Substantia nigra (tissue), 51 donors: ENCODE measurements at places on chromosomes 12 and 14.

GRCh38 chr12:65649126-65649525 is 175.2 kb upstream of the HMGA2 start:
- no peak for DNase-seq

GRCh38 chr12:113778432-113779132 is 187.5 kb downstream of the RBM19 start:
- no peak for DNase-seq

DNA sequence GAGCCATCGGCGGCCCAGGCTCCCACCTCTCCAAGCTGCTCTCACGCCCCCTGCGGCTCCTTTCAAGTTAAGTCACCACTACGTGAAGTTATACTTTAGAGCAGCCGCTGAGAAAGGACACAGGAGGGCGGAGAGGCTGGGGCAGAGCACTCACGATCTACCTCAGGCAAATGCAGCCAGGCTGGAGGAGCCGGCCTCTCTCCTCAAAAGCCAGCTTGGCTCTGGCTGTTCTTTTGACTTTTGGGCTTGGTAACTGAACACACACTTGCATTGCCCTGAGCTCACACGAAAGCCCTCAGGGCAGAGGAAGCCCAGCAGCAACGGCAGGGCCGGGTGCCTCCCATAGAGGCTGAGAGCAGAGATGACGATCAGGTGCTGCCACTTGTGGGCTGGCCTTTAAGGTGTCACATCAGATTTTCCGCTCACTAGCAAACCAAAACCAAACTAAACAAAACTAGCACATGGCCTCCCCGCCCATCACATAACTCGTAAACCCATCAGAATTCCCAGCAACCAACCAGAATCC is 75.2 kb downstream of the PITPNM2 start:
- DNase-seq = no peak

DNA sequence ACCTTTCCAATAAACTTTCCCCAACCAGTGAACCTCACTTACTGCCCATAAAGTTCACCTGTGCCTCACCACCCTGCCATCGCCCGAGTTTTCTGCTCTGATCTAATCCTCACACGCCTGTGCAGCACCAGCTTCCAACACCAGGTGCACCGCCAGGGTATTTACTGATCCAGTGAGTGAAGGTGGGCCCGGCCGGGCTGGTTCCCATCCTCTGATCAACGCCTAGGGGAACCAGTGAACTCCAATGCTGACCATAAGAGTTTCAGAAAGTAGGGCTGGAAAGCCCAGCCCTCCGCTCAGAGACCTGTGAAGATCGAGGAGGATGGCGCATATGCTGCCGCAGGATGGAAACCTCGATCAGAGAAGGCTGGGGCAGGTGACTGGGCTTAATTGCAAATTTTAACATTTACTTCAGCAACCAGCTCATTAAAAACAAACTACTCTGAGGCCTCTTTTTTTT is 685 bp upstream of the MYL6B start:
- DNase-seq = no peak

GRCh38 chr12:82968631-82969367 is 282.1 kb downstream of the TMTC2 start:
- no peak for DNase-seq

DNA sequence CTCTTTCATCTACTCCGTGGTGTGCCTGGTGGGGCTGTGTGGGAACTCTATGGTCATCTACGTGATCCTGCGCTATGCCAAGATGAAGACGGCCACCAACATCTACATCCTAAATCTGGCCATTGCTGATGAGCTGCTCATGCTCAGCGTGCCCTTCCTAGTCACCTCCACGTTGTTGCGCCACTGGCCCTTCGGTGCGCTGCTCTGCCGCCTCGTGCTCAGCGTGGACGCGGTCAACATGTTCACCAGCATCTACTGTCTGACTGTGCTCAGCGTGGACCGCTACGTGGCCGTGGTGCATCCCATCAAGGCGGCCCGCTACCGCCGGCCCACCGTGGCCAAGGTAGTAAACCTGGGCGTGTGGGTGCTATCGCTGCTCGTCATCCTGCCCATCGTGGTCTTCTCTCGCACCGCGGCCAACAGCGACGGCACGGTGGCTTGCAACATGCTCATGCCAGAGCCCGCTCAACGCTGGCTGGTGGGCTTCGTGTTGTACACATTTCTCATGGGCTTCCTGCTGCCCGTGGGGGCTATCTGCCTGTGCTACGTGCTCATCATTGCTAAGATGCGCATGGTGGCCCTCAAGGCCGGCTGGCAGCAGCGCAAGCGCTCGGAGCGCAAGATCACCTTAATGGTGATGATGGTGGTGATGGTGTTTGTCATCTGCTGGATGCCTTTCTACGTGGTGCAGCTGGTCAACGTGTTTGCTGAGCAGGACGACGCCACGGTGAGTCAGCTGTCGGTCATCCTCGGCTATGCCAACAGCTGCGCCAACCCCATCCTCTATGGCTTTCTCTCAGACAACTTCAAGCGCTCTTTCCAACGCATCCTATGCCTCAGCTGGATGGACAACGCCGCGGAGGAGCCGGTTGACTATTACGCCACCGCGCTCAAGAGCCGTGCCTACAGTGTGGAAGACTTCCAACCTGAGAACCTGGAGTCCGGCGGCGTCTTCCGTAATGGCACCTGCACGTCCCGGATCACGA is 2.2 kb downstream of the SSTR1 start:
- no peak for DNase-seq

- DNase-seq = no peak
Measured at GRCh38 chr12:131740626-131741025, 29.7 kb downstream of the SFSWAP start.

- DNase-seq = no peak
Measured at GRCh38 chr12:31797230-31797872, 68.5 kb upstream of the AMN1 start.

DNA sequence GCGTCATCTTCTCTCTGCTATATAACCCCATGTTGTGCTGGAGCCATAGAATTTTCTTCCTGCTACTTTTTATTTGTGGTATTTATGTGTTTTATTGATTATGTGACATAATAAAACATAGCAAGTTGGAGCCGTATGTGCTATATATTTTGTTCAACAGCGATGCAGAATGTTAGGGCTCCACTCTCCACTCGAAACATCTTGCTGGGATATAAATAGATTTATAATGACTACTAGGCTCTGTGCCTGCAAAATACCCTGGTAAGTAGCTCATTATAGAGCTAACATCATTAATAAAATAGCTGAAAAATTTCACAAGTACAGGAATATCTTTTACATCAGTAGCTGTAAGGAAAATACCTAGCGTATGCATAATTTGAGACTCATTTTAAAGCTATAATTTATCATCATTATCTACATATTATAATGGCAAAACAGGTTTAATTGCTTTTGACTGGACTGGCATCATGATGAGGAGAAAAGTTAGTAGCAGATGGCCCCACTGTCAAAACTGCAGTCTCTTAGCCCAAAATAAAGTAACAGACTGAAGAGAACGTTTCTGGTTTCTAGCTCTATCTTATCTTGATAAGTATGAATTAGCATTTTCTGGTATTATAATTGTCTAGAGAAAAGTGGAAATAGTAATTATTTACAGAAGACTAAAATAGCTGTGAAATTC is 263.0 kb downstream of the NEDD1 start:
- DNase-seq = no peak

DNA sequence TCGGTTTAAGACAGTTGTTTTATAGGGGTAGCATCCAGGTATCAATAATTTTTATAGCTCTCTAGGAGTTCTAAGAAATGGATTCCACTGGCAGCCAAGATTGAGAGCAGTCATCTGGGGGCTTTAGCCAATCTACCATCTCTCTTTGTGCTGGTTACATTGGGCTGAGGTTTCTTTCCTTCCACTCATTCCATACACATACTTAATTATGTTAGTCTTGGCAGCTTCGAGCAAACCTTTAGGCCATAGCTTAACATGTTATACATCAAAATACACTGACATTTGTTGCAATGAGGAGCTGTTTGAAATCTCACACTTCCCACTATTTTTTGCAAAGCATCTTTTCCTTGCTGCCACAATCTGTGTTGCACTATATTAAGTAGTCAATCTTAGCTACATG is 63.1 kb downstream of the ARMH4 start:
- no peak for DNase-seq

GRCh38 chr12:73106896-73107295 is 834.7 kb downstream of the TRHDE start:
- no peak for DNase-seq

GRCh38 chr12:75684678-75685616 is 173.5 kb upstream of the KRR1 start:
- no peak for DNase-seq

DNA sequence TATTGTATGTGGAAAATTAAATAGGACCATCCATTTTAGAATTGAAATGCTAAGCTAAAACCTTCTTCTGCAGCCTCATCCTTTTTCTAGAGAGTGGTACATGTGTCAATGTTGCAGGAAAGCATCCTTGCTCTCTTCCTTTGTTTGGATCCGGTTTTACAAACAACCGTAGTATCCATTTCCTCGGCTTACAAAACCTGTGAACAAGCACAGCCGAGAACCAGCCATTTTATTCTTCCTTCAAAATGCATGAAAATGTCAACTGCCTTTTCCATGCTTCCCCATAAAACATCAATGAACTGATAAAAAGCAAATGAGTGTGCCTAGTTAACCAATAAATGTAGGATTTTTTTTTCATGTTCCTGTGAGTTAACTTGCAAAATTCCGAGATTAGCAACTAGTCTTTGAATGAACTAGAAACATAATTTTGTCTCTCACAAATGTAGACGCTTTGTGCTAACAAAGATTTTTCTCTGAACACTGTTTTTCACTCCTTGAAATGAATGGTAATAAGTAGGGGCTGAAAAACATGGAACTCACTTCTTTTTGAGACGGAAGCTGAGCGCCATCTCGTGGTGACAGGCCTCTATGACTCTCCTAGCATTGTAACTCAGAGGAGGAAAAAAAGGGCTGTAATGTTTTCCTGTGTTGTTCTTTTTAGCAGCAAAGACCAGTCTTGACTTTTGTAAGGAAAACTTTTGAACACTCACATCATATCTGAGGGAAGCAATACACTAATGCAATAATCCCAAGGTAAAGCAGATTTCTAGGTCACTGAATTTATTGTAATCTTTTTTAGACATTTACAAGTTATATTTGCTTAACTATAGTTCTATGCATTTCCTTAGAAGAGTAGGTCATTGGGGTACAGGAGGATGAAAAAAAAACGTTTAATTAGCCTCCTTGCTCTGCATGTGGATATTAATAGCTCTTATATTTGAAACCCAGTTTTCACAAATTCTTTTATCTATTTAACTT is 157.4 kb upstream of the FOXG1 start:
- DNase-seq = peak; percentile 58

DNA sequence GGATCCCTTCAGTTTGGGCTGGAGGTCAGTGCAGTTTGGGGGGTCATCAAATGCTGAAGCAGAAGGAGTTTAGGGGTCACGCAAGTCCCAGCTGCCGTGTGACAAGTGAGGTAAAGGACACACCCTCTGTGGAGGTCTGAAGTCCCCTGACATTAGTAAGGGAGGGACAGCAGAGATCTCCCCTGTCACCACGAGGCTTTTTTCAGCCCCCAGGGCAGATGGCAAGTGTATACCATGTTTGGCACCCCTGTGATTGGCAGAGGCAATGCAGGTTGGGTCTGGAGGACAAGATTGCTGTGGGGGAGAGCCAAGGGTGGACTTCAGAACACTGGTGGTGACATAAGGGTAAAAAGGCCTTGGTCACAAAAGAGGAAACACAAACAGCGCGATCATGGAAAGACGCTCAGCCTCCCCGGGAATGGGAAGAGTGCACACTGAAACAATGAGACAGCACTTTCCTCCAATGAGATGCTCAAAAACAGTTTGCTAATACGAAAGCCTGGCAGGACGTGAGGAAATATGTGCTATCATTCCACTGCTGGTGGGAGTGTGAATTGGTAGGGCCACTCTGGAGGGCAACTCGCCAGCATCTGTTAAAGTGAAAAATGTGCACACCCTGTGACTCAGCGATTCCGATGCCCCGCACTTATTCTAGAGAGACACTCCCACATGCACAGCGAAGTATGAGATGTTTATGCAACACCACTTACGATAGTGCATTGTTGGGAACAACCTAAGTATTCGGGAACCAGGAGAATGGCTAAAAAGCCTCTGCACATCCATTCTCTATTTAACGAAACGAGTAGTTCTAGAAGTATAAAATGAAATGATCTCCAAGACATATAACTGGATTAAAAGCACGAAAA is 14.4 kb upstream of the CD27 start:
- DNase-seq = peak; percentile 28

DNA sequence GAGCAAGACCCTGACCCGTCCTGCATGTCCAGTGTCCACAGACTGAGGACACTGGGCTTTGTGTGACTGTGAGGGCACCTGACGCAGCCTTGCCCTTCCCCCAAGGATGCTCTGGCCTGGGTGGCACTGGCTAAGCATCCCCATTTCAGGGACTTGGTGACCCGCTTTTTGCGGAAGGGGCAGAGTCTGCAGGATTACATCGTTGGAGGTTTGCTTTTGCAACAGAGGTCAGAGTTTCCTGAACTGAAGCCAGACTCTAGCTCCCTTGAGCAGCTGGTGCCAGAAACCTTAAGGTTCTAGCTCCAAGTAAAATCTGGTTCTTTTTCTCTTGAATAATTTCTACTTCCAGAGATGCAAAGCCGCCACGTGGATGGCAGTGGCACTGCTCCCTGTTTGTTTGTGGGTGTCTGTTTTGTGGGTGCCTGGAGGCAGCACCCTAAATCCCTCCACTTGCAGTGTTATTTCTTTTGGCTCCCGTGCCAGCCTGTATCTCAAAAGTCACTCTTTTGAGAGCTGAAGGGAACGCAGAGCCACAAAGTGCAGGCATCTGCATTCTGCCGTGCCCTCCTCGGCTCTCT is 184.7 kb downstream of the TSPAN9 start:
- DNase-seq = no peak

DNA sequence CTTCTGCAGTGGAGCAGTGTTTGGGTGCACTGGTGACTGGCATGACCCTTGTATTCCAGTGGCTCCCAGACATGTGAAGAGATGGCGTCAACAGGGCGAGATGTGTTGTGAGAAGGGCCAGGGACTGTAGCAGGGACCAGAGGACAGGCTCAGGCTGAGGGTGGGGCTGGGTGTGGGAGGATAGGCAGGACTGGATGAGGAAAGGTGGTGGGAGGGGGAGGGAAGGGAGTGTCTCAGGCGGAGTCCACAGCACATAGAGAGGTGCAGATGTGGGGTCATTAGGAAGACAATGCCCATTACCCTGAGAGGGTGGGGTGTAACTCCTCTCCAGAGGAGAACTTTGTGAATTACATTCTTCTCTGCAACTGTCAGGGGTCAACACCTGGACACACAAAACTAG is 78.5 kb downstream of the DICER1 start:
- DNase-seq = no peak
